ENCODE measurements at places on chromosomes 16 and 17. TPM values are rescaled to one million over a fixed set of nuclear protein-coding genes. Genes with fewer than 3 reads are reported as not detected.

The PNMT gene
- not detected for total RNA-seq

The AANAT gene
- not detected for total RNA-seq

The CLEC19A gene
- total RNA-seq = not detected

The MMP2 gene
- 6.5 TPM for total RNA-seq

GRCh38 chr16:37511-37910 lies 15.9 kb downstream of the POLR3K start:
- no peak for DNase-seq

DNA sequence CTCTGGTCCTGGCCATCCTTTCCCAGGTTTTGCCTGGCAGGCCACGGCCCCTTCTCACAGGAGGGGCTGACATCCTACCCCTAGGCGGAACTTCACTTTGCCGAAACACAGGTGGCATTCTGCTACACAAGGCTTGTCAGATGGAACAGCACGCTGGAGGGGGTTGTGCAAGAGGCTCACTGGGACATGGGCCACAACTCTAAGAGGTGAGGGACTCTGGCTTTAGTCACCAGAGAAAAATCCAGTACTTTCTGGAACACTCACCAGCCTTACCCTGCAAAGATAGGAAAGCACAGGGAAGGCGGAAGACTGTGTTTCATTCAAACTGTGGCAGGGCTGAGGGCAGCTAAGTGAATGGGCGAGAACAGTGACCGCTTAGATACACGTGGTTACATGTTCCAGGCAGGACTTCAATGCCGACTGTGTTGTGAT lies 18.3 kb downstream of the CDC42EP4 start:
- DNase-seq = peak; percentile 91

GRCh38 chr17:37037590-37038155 lies 88.9 kb downstream of the AATF start:
- DNase-seq = no peak

DNA sequence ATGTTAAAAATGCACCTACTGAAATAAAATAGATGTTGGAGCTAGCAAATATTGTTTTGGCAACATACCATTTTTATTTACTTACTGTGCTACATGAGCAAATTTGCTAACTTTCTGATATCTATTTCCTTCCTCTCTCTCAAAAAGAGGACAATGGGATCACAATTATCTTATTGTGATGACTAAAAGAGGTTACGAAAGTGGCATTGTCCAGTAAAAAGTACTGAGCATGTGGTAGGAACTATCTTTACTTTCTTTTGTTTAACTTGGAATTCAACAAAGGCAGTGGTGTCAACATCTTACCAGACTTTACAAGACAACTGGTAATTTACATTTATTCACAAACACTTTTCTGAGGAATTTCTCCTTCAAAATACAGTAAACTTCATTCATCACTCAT lies 1542.6 kb upstream of the CDH8 start:
- DNase-seq = no peak

GRCh38 chr16:57061084-57061905 lies 31.1 kb upstream of the CPNE2 start:
- DNase-seq = peak; percentile 69

- DNase-seq = peak; percentile 61
Observed at GRCh38 chr17:143785-144281, 6.5 kb downstream of the SCGB1C2 start.

DNA sequence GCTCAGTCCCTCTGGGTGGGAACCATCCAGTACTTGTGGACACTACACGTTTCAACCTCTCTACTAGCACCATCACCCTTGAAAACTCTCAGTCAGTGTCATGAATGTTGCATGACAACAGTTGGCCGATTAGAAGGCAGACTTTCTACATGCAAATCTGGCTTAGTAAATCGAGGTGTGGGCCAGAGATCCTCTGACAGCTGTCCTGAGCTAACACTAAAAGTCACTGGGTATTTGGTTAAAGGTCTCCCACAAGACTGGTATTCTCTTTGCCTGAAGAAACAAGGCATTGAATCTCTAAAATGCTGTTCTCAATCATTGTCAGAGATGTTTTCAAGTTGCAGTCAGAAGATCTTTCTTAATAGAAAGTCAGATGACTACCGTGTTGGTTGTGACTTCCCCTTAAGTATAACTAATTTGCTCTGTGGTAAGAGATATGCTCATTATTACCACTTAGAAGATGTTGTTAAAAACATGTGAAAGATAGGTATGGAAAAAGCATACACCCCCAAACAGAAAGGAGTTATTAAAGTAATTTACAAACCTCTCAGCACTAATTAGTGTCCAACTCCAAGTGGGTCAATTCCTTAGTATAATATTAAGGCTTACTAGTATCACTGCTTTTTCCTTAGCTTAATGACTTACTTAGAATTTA lies 62.3 kb downstream of the WNT3 start:
- no peak for DNase-seq
